Large intestine (tissue), 12 donors: ENCODE measurements at places on chromosomes 3 and 15. TPM values are rescaled to one million over a fixed set of nuclear protein-coding genes. Genes with fewer than 3 reads are reported as not detected.

The AMOTL2 gene
- 36.0 TPM for polyA plus RNA-seq

The MEIS2 gene
- 19.7 TPM for polyA plus RNA-seq

The MLH1 gene
- 27.4 TPM for polyA plus RNA-seq

DNA sequence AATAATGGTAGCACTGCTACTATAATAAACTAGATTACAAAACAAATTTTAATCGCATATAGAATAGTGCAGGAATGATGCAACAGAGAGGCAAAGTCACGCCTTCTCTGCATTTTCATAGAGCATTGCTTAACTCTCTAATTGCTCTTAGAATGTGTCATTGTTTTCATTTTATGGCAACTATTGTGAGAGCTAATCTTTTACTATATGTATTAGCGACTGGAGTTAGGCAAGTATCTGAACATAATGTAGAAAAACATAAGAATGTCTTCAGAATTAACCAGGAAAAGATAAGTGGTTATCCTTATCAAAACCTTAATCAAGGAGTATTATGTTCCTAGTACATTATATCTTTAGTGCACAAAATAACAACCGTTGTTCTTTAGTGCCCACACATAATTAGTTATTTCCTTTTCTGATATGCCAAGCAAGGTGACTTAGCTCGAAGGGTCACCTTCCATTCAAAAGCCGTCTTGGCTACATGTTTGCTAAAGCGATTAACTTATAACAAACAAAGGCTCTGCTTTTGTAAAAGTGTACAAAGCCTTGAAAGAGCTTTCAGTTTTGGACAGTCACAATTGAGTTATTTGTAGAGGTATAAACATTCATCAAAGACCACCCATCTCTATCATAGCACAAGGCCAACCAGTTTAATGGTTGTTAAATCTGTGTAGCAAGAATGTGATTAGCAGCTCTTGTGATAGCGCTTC lies 1328.9 kb downstream of the ROBO2 start:
- DNase-seq: peak; percentile 71

DNA sequence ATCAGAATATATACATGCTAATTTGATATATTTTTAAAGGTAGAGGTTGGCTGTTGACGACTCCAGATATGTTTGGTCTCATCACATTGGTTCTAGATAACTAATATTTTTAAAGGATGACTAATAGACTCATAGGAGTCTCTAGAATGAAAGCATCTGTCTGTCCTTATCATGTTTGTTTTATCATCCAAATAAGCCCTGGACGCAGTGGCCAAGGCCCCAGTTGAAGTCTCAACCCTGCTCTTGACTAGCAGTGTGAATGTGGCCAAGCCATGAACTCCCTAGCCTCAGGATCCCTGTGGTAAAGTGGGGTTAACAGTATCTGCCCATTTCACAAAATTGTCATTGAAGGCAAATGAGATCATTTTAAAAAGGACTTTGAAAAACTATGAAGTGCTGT lies 53.6 kb downstream of the ABHD2 start:
- DNase-seq: no peak

DNA sequence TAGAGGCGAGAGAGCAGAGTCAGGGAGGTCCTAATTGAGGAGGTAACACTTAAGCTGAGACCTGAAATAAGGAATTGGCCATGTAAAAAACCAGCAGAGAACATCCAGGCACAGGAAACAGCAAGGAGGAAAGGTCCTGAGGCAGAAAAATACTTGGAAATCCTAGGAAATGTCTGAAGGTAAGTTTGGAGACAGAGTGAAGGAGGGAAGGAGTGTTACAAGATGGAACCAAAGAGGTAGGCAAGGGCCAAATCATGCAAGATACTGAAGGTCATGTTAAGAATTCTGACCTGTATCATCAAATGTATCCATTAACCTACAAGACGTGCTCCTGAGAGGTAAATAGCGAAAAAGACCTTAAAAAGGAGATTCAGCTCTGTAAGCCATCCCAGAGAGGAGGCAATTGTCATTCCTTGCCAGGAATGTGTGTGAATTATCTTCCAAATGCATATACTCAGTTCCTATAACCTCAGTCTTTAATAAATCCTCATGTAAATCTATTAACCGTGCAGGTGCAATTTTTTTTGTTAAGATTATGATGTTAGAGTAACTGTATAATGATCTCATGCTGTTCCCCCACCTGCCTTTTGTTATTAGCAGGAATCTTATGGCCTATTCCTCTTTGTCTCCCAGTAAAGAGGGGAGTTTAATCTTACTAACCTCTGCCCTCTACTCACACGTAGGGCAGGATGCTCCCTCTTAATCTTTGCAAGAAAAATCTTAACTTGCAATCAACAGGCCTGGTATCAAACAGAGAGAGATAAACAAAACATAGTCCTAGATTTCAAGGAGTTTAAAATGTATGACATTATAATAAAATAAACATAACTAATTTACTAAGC lies 166.9 kb downstream of the ULK4 start:
- no peak for DNase-seq

DNA sequence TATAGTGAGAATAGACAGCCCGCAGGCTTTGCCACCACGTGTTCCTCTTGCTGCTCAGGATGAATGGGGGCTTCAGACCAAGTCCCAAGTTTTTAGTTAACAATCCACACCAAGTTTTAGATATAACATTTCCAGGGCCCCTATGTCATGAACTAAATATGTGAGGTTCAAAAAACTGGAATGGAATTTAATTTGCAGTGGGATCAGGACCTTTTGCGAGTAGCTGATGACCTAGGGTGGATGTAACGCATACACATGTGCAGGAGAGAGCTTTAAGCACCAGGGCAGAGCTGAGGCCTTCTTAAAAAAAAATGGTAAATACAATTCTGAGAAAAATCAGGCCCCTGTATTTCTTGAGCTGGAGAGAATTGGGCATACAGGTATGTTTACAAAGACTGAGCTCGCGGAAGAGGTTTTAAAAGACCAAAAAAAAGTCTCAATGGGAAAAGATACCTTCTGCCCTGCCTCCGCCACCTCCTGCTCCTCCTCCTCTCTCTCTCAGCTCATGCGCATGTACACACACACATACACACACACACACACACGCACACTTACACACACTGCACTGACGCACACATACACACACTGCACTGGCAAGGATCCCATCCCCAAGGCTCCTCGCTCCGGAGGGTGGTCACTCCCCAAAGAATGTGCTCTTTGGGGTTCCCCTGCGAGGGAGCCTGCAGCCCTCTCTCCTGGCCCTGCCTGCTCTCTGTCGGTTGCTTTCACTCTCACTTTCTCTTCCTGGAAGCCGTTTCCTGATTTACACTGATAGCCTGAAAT lies 48.2 kb upstream of the IGF1R start:
- DNase-seq: peak; percentile 48

- no peak for DNase-seq
Observed at GRCh38 chr3:46221938-46222337, 13.8 kb upstream of the CCR1 start.

DNA sequence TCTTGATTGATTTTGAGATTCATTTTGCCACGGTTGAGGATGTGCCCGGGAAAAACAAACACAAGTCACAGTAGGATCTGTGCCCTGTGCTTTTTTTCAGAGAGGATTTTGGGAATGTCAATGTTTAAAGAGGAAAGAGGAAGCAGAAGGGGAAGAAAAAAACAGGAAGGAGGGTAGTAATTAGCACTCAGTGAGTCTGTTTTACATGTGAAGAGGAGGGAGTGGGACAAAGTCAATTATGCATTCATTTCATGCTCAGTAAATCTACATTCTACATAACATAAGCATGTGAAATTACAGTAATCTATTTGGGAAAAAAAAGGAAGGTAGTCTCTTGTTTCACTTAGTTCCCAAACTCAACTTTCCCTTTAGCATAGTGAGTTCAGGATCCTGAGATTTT lies 18.3 kb upstream of the CD200 start:
- no peak for DNase-seq

GRCh38 chr3:60854791-60855190 lies 396.5 kb downstream of the FHIT start:
- no peak for DNase-seq

DNA sequence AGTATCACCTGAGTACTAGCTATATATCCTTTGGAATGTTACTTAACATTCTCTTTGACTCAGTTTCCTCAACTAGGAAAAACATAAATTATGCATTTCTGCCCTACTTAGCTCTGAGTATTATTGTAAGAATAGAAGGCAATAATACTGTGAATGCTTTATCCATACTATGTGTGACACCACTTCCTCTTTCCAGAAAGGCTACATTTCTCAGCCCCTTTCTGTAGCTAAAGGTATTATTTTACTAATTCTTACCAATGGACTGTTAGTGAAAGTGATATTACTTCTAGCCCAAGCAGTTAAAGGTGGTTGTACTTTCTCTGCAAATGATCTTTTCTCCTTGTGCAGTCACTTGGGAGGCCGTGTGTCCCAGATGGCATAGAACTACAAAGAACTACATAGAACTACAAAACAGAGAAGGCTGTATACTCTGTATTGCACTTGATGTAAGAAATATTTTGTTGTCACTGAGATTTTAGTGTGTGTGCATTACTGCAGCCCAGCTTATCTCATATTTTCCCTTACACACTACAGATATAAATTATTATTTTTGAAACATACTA lies 35.1 kb downstream of the MYH15 start:
- no peak for DNase-seq
